Glomerular endothelial cell (primary cell): ENCODE measurements at places on chromosomes 4 and X. TPM values are rescaled to one million over a fixed set of nuclear protein-coding genes. Genes with fewer than 3 reads are reported as not detected.

The PRDM8 gene
- total RNA-seq, result 0.73 and 2.5 TPM in 2 replicates

The RTL9 gene
- total RNA-seq, result not detected in 2 replicates

The SLC10A6 gene
- total RNA-seq, result not detected in 2 replicates

The TCP11X2 gene
- not detected in 2 replicates for total RNA-seq

The GRPEL1 gene
- total RNA-seq, result 23.6 and 31.7 TPM in 2 replicates

The CTSO gene
- 18.3 TPM in 2 replicates for total RNA-seq

The NXF2 gene
- not detected in 2 replicates for total RNA-seq

The WDR17 gene
- total RNA-seq, result 0.05 and 0.41 TPM in 2 replicates

The GAGE1 gene
- not detected in 2 replicates for total RNA-seq

The H2BW2 gene
- total RNA-seq, result not detected in 2 replicates

The PPP4R3C gene
- total RNA-seq, result not detected in 2 replicates

The ARHGAP4 gene
- total RNA-seq, result 2.9 and 24.2 TPM in 2 replicates

The UGT2B10 gene
- total RNA-seq, result not detected in 2 replicates

The FGFRL1 gene
- total RNA-seq, result 22.3 and 27.7 TPM in 2 replicates

The SASH3 gene
- not detected in 2 replicates for total RNA-seq

The KCNIP4 gene
- total RNA-seq, result not detected in 2 replicates

The MRFAP1 gene
- 210 and 221 TPM in 2 replicates for total RNA-seq

The ARHGAP10 gene
- 16.7 and 27.0 TPM in 2 replicates for total RNA-seq

The BRS3 gene
- total RNA-seq, result not detected in 2 replicates

The PNMA6A gene
- total RNA-seq, result 2.1 and 2.5 TPM in 2 replicates

The ADH1B gene
- total RNA-seq, result not detected in 2 replicates

The CT45A1 gene
- not detected in 2 replicates for total RNA-seq

The RNF150 gene
- 0.53 and 0.93 TPM in 2 replicates for total RNA-seq

The SLC10A4 gene
- 0.12 TPM in 1 of 2 replicates, not detected in the other for total RNA-seq

The GLRB gene
- 0.53 and 2.6 TPM in 2 replicates for total RNA-seq

The ETDB gene
- total RNA-seq, result not detected in 2 replicates

The AWAT2 gene
- total RNA-seq, result not detected in 2 replicates

The ADH1C gene
- total RNA-seq, result not detected in 2 replicates

The BTC gene
- 0.12 and 0.39 TPM in 2 replicates for total RNA-seq

The CT83 gene
- not detected in 2 replicates for total RNA-seq

The MAGEB17 gene
- total RNA-seq, result 0.18 TPM in 1 of 2 replicates, not detected in the other

The MTM1 gene
- total RNA-seq, result 8.6 and 12.6 TPM in 2 replicates

The ATOH1 gene
- not detected in 2 replicates for total RNA-seq

The YIPF6 gene
- total RNA-seq, result 12.8 and 16.8 TPM in 2 replicates

The PCSK1N gene
- 1.5 and 8.9 TPM in 2 replicates for total RNA-seq

The HSFX4 gene
- not detected in 2 replicates for total RNA-seq

The MID1 gene
- 15.5 and 20.5 TPM in 2 replicates for total RNA-seq

The RBPJ gene
- 27.0 and 28.6 TPM in 2 replicates for total RNA-seq

The SLC9A7 gene
- total RNA-seq, result 7.1 and 7.5 TPM in 2 replicates

The EREG gene
- total RNA-seq, result 3.9 and 4.0 TPM in 2 replicates

The SSX4 gene
- total RNA-seq, result not detected in 2 replicates

The ARHGAP36 gene
- total RNA-seq, result not detected in 2 replicates

The CCNA2 gene
- total RNA-seq, result 13.8 and 24.0 TPM in 2 replicates

The TCEAL6 gene
- not detected in 2 replicates for total RNA-seq
